ENCODE measurements at places on chromosomes 12 and 14. TPM values are rescaled to one million over a fixed set of nuclear protein-coding genes. Genes with fewer than 3 reads are reported as not detected.

The SELPLG gene
- total RNA-seq: 1.4 TPM

The DHH gene
- total RNA-seq: 0.36 TPM

The CMA1 gene
- total RNA-seq: not detected

The FAM222A gene
- total RNA-seq: 42.9 TPM

The GALNT16 gene
- total RNA-seq: 15.2 TPM

The DACT1 gene
- total RNA-seq: 259 TPM

The PLEKHG3 gene
- total RNA-seq: 72.2 TPM

The RPGRIP1 gene
- not detected for total RNA-seq

The SERPINA5 gene
- not detected for total RNA-seq

The FBLN5 gene
- 0.88 TPM for total RNA-seq

The MEG3 gene
- total RNA-seq: not detected

The TSHR gene
- total RNA-seq: 0.32 TPM

The CRACR2A gene
- 1.3 TPM for total RNA-seq

The CPM gene
- total RNA-seq: 1.7 TPM

The KRT76 gene
- total RNA-seq: not detected

The PLA2G1B gene
- total RNA-seq: not detected

The ERP27 gene
- total RNA-seq: not detected

The TBPL2 gene
- total RNA-seq: not detected

The PLEKHH1 gene
- 29.9 TPM for total RNA-seq

The MDGA2 gene
- total RNA-seq: 0.33 TPM

The GPD1 gene
- total RNA-seq: 1.7 TPM

The RTN1 gene
- 1.5 TPM for total RNA-seq

The RNF212B gene
- total RNA-seq: not detected

The CLEC4D gene
- 0.56 TPM for total RNA-seq

The RGS6 gene
- total RNA-seq: 0.86 TPM

The AHNAK2 gene
- 78.0 TPM for total RNA-seq

The OTX2 gene
- total RNA-seq: 3.3 TPM

The FAM90A1 gene
- 0.18 TPM for total RNA-seq

The NYNRIN gene
- 37.2 TPM for total RNA-seq

The EML5 gene
- 0.92 TPM for total RNA-seq

The TCL1A gene
- not detected for total RNA-seq

The EPYC gene
- not detected for total RNA-seq

The SLCO1C1 gene
- not detected for total RNA-seq

The KRT85 gene
- total RNA-seq: 0.12 TPM

The MIPOL1 gene
- total RNA-seq: 8.4 TPM

The CCDC38 gene
- total RNA-seq: not detected

The AACS gene
- total RNA-seq: 27.9 TPM

The SYNJ2BP gene
- total RNA-seq: 20.0 TPM

The KCNK13 gene
- total RNA-seq: 0.48 TPM

The RD3L gene
- total RNA-seq: 0.18 TPM

The CFAP54 gene
- 0.78 TPM for total RNA-seq

The SYCP3 gene
- not detected for total RNA-seq

The B3GNT4 gene
- total RNA-seq: 0.12 TPM

The GZMH gene
- total RNA-seq: not detected

The HOXC5 gene
- total RNA-seq: not detected

The KRT86 gene
- total RNA-seq: 0.14 TPM

The SP1 gene
- total RNA-seq: 53.0 TPM

The DPY19L2 gene
- 25.9 TPM for total RNA-seq
